ENCODE measurements at places on chromosomes 12 and 14. TPM values are rescaled to one million over a fixed set of nuclear protein-coding genes. Genes with fewer than 3 reads are reported as not detected.

The CABP1 gene
- not detected for polyA plus RNA-seq

The TSPAN19 gene
- not detected for polyA plus RNA-seq

The CLEC6A gene
- polyA plus RNA-seq = not detected

The CCNT1 gene
- 11.7 TPM for polyA plus RNA-seq

The SERPINA12 gene
- not detected for polyA plus RNA-seq
